T-cell (primary cell): ENCODE measurements at places on chromosomes 7 and 10. TPM values are rescaled to one million over a fixed set of nuclear protein-coding genes. Genes with fewer than 3 reads are reported as not detected.

DNA sequence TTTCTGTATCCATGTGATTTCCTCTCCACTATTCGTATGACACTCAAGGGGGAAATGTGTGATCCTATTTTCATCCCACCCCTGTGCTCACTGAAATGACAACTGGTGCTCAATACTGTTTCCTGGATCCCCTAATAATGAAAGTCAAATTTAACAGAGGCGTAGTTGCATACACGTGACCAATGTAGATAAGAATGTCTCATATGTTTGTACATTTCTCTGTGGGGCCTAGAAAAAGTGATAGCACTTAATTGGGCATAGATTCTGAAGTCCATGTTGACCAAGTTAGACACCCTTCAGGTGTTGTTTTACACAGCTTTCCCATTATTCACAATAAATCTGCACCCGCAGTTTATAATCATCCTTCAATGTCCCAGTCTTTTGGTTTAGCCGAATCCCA, 59.1 kb downstream of the JAZF1 start:
- no peaks in the 10 kb centered on the region for H3K27me3 ChIP-seq
- no peak overlapping the region for H3K4me3 ChIP-seq
- no peak overlapping the region for H3K27ac ChIP-seq
- no peak for DNase-seq

The NPC1L1 gene
- total RNA-seq: 0.10 TPM

The C10orf62 gene
- total RNA-seq: not detected

DNA sequence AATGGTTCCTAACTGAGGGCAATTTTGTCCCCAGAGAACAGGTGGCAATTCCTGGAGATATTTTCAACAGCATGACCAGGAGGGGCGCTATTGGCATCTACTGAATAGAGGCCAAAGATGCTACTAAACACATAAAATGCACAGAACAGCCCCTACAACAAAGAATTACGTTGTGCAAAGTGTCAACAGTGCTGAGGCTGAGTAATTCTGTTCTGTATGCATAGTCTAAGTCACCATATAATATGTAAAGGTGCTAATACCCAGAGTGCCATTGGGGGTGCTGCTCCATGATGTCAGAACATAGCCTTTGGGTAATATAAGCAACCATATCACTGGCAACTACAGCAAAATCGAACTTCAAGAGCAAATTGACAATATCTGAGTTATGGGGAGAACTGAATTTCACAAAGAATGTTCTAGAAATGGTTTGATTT, 213.3 kb upstream of the PHYHIPL start:
- H3K27me3 ChIP-seq: peaks cover 4% of the 10 kb centered on the region
- H3K4me1 ChIP-seq: no peaks in the 10 kb centered on the region
- no peak overlapping the region for H3K27ac ChIP-seq
- no peaks in the 10 kb centered on the region for H3K36me3 ChIP-seq
- no peak overlapping the region for H3K4me3 ChIP-seq

DNA sequence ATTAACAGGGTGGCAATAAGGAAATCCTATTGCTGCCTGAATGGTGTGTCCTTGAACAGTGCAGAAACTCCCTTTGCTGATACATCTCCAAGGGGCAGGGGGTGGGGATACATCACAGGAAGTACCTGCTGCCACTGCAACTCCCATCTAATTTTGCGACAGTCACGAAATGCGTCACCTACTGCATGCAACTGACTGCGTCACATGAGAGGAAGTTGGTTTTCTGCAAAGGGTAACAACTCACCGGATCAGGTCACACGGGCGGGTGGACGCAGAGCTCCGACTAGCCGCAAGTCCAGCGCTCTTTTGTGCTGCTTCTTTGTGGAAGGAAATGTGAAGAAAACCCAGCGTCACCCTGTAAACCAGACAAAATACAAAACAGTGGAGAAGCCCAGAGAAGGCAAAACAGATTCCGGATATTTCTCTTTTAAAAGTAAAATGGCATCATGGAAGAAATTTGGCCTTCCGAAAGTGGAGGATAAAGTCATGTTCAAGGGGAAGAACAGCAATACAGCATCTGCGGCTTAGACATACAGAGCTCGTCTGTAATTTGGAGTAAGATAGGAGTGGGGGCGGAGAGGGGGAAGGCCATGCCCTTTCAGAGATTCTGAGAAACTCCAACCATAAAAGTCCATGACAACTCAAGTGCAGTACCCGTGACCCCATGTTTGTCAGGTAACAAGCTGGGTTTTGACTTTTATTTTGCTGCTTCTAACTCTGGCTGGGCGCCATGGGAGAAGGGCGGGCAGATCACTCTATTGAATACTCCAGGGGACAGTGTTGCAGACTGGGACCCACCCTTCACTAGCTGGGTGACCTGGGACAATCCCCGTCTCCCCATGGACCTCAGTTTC, 32.3 kb upstream of the PLEKHS1 start:
- peaks cover 4% of the 10 kb centered on the region for H3K36me3 ChIP-seq
- H3K27me3 ChIP-seq: no peaks in the 10 kb centered on the region
- no peak overlapping the region for H3K4me3 ChIP-seq
- no peaks in the 10 kb centered on the region for H3K4me1 ChIP-seq
- H3K27ac ChIP-seq: no peak overlapping the region
- DNase-seq: no peak

DNA sequence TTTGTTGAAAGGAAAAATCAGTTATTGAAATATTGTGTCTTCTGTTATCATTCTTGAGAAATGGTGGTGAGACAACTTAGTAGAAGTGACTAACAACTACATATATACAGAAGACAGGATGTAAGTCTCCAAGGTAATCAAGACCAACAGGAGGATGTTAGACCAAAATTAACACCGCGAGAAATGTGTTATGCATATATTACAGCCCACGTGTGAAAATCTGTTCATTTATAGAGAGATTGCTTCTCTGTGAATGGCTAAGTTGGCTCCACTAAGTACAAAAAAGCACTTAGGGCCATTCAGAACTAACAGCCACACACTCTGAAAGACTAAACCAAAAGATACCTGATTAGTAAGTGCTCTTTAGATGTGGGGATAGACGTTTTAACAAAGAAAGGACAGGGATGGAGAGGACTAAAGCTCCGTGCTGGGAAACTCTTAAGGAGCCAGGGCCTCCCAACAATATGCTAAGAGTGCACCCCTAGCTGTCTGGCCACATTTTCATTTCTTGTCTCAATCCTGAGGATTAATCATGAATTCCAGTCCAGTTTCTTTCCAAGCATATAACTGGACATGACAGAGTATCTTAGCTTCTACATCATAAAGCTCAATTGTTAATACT, 26.5 kb downstream of the HDAC9 start:
- no peaks in the 10 kb centered on the region for H3K36me3 ChIP-seq
- H3K27me3 ChIP-seq: no peaks in the 10 kb centered on the region
- no peak overlapping the region for H3K4me3 ChIP-seq
- no peak for DNase-seq
- H3K4me1 ChIP-seq: no peaks in the 10 kb centered on the region

DNA sequence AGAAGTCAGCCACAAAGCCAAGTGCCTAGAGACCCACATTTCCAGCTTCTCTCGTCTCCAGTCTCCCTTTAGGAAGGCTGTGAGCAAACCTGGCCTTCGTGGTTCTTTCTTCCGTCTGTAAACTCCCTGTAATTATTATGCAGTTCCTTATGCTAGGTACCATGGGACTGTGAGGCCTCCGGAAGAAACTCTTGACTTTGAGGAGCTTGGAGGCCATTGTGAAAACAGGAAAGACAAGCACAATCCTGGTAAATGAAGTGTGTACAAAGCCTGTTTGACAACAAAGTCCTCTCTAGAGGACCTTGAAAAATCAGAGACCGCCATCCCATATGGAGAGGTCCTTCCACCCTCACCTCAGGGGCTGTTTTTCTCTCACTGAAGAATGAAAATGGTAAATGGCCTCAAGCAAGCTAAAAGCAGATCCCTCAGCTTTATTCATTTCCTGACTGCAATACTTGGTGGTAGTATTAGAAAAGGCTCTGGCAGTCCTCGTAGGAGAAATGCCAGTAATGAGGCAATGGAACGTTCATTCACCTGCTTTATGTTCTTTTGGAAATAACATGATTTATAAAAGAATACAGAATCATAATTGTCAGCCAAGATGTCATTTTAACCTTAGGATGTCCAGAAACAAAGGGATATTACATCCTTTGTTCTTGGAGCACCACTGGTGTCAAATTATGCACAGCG, 926.4 kb downstream of the LRMDA start:
- no peaks in the 10 kb centered on the region for H3K27me3 ChIP-seq
- H3K36me3 ChIP-seq: no peaks in the 10 kb centered on the region
- no peak for DNase-seq
- no peaks in the 10 kb centered on the region for H3K4me1 ChIP-seq
- no peak overlapping the region for H3K4me3 ChIP-seq

The PHYH gene
- total RNA-seq: 9.3 TPM

DNA sequence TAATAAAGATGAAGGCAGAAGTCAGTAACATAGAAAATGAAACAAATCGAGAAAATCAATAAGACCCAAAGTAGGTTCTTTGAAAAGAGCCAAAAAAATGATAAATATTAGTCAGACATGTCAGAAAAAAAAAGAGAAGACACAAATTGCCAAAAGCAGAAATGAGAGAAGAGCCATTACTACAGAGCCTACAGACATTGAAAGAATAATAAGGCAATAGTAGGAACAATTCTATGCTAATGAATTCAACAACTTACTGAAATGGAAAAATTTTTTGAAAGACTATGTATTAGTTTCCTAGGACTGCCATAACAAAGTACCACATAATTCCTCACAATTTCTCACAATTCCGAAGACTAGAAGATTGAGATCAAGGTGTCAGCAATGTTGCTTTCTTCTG, 35.5 kb downstream of the OGDHL start:
- no peak overlapping the region for H3K27ac ChIP-seq
- DNase-seq: no peak
- H3K4me1 ChIP-seq: no peaks in the 10 kb centered on the region

- H3K27ac ChIP-seq: no peak overlapping the region
- no peak for DNase-seq
- no peak overlapping the region for H3K4me3 ChIP-seq
- H3K36me3 ChIP-seq: no peaks in the 10 kb centered on the region
- H3K27me3 ChIP-seq: no peaks in the 10 kb centered on the region
Measured at GRCh38 chr7:92141161-92141560, 6.9 kb upstream of the CYP51A1 start.

DNA sequence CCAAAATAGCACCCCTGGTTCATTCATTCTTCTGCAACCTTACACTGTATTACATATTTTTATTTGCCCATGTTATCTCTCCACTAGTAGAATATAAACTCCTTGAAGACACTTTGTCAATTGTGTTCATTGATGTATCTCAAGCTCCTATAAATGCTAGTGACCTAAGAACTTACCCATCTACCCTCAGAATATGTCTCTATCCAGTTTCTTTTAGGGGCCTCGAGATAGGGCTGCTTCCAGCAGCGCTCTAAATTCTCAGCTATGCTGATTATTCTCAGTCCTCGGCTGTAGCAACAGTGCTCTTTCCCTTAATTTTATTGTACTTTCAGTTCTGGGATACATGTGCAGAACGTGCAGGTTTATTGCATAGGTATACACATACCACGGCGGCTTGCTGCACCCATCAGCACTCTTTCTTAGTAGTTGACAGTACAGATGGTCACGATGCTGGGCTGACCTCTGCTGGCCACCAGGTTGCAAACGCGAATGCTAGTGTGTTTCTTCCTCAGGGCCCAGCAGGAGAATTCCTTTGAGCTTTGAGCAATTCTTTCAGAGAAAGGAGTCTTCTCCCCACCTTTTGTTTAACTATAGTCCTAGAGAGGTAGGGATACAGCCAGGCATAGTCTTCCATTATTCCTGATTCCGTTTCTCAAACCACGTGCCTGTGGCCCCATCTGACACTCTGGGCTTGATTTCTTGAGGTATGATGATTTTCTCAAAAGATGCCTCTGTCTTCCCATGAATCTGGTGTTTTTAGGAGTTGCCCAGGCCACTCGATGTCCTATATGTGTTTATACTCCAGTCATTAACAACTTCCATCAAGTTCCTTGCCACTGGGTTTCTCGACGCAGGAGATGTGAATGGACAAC, 49.1 kb upstream of the CDC14C start:
- H3K4me1 ChIP-seq: no peaks in the 10 kb centered on the region
- DNase-seq: no peak
- H3K27ac ChIP-seq: no peak overlapping the region

DNA sequence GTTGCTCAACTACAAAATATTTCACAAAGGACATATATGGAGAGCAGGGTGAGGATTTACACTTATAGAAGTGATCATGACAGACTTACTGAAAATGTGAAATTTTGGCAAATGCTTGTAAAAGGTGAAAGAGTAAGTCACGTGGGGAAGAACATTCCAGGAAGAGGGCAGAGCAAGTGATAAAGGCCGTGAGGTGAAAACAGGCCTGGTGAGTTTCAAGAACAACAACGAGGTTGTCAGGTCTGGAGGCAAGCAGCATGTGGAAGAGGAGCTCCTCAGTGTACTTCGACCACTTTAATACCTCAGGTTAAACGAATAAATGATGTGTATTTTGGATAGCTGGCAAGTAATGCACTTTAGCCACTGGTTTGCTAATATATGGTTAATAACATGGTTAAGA, 706.7 kb downstream of the PCDH15 start:
- H3K4me3 ChIP-seq: no peak overlapping the region
- H3K27ac ChIP-seq: no peak overlapping the region
- DNase-seq: no peak

The GARIN1A gene
- 3.4 TPM for total RNA-seq

The SERPINE1 gene
- 0.18 TPM for total RNA-seq

- no peak overlapping the region for H3K4me3 ChIP-seq
- DNase-seq: no peak
- H3K27ac ChIP-seq: no peak overlapping the region
- H3K36me3 ChIP-seq: peaks cover 42% of the 10 kb centered on the region
Measured at GRCh38 chr10:102493771-102494170, 8.7 kb downstream of the ACTR1A start.

- no peak overlapping the region for H3K4me3 ChIP-seq
- no peaks in the 10 kb centered on the region for H3K4me1 ChIP-seq
- no peak overlapping the region for H3K27ac ChIP-seq
- peaks cover 28% of the 10 kb centered on the region for H3K27me3 ChIP-seq
- H3K36me3 ChIP-seq: no peaks in the 10 kb centered on the region
Measured at GRCh38 chr7:132187391-132187790, 388.9 kb downstream of the PLXNA4 start.

DNA sequence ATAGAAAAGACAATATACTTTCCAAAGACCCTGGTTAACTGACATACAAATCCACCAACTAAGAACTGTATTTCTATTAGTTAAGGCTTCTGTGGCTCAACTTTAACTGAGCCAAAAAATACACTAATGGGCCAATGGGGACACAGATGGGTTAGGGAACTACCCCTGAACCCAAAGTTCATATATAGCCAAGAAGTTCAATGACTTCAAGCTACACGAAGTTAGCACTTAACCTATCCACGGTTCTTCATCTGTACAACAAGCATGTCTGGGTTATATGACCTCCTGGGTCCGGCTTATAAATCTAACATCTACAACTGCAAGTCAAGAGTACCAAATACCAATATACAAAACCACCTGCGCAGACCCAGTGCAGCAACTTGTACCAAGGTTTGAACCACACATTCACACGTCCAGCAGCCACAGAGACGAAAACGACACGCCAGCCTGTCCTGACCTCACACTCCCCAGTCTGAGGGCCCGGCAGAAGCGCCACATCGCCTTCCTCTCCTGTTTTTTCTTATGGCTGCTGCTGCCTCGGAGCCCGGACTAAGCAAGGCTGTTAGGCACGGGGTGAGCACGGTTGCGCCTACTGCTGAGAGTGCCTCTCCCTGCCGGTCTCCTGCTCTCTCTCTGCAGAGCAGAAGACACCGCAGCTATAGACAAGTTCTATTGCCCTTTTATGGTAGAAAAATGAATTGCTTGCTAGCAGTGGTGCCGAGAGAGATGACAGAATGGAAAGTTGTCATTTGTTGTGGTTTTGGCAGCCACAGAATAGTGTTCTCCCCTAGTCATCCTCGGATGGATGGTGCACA, 86.3 kb downstream of the RNF216 start:
- H3K27ac ChIP-seq: peak overlapping the region; percentile 68
- H3K4me3 ChIP-seq: peak overlapping the region; percentile 54
- no peaks in the 10 kb centered on the region for H3K27me3 ChIP-seq
- no peaks in the 10 kb centered on the region for H3K36me3 ChIP-seq
- DNase-seq: peak; percentile 43
